ENCODE measurements at places on chromosomes 16 and 17.

DNA sequence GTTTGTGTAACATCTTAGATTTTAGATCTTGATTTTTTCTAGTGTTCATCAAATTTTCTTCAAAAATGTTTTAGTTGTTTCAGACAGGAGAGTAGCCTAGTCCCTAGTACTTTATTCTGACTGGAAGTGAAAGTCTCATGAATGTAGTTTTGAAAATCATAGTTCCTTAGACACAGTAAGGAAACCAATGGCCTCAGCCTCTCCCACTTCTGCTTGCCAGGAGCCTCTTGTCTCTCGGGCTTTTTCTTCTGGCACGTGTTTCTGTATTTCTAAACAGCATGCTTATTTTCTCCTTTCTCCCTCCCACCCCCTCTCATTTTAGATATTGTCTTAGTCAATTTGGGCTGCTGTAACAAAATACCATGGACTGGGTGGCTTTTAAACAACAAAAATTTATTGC is 9.8 kb downstream of the SLFN5 start:
- H3K4me3 ChIP-seq: no peak overlapping the region
- peaks cover 11% of the 10 kb centered on the region for H3K36me3 ChIP-seq
- no peak for DNase-seq
- peaks cover 37% of the 10 kb centered on the region for H3K4me1 ChIP-seq
- no peaks in the 10 kb centered on the region for H3K27me3 ChIP-seq
- H3K27ac ChIP-seq: peak overlapping the region; percentile 52

- H3K4me1 ChIP-seq: peaks cover 69% of the 10 kb centered on the region
- peaks cover 54% of the 10 kb centered on the region for H3K36me3 ChIP-seq
- DNase-seq: no peak
- no peak overlapping the region for H3K27ac ChIP-seq
Measured at GRCh38 chr16:64950262-64950661, 171.6 kb downstream of the CDH11 start.

GRCh38 chr16:56604966-56605365 is 3.4 kb upstream of the MT2A start:
- peaks cover 48% of the 10 kb centered on the region for H3K4me1 ChIP-seq
- no peaks in the 10 kb centered on the region for H3K36me3 ChIP-seq
- H3K4me3 ChIP-seq: no peak overlapping the region
- H3K27ac ChIP-seq: no peak overlapping the region
- DNase-seq: no peak

DNA sequence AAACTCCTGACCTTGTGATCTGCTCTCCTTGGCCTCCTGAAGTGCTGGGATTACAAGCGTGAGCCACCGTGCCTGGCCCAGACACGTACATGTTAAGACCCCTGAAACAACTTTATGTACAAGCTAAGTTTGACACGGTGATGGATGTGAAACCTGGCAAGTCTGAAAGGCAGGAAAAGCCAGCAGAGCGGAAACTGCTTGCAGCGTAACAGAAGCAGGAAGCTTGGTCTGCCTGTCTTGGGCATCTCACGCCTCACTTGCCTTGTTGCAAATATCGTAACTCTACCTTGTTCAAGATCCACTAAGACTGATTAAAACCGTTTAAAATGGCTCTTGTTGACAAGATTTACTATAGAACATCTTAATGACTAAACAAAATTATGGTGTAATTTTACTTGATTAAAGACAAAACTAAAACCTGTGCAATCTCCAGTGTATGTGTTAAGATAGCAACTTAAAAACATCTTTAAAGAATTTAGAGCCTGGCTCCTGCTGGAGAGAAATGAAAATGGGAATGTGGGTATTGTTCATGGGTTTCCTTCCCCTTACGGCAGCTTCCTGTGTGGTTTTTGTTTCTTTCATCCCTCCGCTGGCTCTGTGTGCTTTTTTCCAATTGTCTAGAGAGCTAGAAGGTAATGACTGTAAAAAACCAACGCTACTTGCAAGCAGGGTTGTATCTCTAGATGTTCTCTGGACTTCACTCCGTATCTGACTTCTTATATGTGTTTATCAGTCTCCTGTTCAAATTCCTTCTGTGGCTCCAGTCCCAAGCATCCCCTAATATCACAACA is 477.6 kb downstream of the XYLT1 start:
- no peak overlapping the region for H3K27ac ChIP-seq
- H3K27me3 ChIP-seq: no peaks in the 10 kb centered on the region
- H3K4me3 ChIP-seq: no peak overlapping the region
- no peak for DNase-seq

- no peak for DNase-seq
- no peaks in the 10 kb centered on the region for H3K36me3 ChIP-seq
- no peak overlapping the region for H3K27ac ChIP-seq
- no peaks in the 10 kb centered on the region for H3K27me3 ChIP-seq
- H3K4me1 ChIP-seq: peaks cover 16% of the 10 kb centered on the region
Measured at GRCh38 chr16:81465375-81465943, 20.9 kb downstream of the CMIP start.

DNA sequence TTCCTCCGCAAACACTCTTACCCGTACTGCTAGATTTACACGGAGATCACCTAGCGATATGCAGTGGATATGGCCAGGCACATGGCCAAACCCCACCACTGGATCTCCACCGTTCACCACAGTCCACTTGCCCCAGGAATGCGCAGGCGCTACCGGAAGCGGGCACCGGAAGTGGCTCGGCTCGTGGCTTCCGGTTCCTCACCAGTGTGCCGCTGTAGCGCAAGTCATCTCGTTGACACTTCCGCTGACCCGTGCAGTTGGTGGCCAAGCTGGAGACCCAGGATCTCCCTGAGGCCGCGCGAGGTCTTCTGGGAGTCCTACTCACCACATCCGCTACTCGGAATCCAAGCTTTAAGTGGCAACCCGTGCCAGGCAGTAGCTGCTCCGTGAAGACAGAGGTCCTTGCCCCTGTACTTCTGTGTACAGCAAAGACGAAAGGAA is 11.5 kb downstream of the ZNF597 start:
- H3K27ac ChIP-seq: no peak overlapping the region
- no peak for DNase-seq
- no peaks in the 10 kb centered on the region for H3K27me3 ChIP-seq
- H3K4me1 ChIP-seq: no peaks in the 10 kb centered on the region
- H3K36me3 ChIP-seq: peaks cover 12% of the 10 kb centered on the region

DNA sequence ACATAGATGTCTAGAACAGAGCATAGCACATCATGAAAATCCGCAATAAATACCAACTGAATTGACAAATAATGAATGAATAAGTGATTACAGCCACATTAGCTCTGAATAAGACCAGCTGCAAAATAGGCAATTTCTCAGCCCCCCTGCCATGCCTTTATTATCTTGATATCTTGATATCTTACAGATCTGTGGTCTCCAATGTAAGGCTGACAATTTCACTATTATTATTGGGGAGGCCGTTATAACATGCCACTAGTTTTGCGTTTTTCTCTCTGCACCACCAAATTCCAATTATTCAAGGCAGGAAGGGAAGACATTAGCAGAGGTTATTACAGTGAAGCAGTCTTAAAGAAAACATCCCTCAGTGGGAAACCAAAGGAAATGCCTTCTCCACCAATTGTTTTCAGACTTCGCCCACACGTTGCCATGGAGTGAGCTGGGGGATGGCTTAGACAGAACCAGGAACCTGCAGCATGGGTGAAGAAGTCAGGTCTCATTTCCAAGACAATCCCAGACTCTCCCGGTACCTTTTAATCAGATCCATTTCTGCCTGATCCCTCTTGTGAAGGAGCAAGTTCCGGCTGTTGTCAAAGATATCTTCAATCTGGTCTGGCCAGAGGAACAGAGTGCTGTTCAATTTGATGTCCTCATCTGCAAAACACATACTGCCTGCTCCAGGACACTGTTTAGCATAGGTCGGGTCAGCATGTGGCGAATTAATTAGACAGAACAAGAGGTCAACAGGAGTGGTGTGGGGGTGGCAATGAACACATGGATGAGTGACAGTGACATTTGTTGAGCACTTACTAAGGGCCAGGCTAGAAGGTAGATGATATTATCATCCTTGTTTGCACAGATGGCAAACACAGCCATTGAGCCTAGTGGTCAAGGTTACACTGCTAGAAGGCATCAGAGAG is 46.4 kb downstream of the DNAH3 start:
- DNase-seq: no peak
- H3K36me3 ChIP-seq: no peaks in the 10 kb centered on the region
- H3K27ac ChIP-seq: peak overlapping the region; percentile 60
- no peaks in the 10 kb centered on the region for H3K27me3 ChIP-seq

DNA sequence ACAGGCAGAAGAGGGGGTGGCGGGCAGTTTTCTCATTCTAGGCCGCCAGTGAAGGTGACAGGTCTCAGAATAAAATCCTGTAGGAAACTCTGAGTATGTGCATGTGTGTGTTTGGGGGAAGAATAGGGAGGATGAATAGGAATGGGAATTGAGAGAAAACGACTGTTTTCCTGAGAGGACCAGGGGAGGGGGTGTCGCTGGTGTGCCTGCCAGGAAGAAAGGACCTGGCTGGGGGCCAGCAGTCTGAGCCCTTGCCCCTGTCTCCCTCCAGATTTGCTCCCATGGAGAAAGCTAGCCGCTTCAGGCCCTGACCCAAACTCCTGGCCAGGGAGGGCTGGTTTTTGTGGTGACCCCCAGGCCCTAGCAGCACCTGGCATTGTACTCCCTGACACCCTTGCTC is 14.4 kb downstream of the C17orf50 start:
- peaks cover 45% of the 10 kb centered on the region for H3K4me1 ChIP-seq
- no peak for DNase-seq
- H3K4me3 ChIP-seq: peak overlapping the region; percentile 7
- H3K36me3 ChIP-seq: no peaks in the 10 kb centered on the region

DNA sequence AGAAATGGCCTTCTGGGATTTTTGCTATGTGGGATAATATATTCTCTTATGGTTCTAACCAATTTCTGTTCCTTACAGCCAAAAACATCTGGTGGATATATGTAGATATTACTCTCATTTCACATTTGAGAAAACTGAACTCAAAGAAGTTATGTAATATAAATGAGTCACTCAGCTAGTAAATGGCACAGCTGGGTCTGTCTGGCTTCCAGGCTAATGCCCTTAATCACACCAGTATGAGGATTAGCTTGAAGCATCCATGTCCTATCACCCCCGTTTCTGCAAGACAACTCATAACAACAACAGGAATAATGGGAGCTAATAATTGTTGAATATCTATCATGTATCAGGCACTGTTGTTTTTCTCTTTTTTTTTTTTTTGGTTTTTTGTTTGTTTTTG is 34.4 kb upstream of the USP7 start:
- no peak for DNase-seq
- no peak overlapping the region for H3K27ac ChIP-seq
- H3K36me3 ChIP-seq: no peaks in the 10 kb centered on the region
- no peaks in the 10 kb centered on the region for H3K27me3 ChIP-seq
- no peak overlapping the region for H3K4me3 ChIP-seq

DNA sequence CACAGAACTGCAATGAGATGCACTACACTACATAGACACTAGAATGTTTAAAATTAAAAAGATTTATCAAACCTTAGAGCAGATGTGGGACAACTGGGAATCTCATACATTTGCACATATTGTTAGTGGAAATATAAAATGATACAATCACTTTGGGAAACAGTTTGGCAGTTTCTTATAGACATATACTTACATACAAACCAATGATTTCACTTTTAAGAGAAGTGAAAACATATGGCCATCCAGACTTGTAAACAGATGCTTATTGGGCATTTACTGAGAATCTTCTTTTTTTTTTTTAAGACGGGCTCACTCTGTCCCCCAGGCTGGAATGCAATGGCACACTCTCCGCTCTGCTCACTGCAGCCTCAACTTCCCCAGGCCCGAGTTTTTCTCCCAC is 50.1 kb downstream of the AXIN2 start:
- H3K4me3 ChIP-seq: no peak overlapping the region
- H3K27ac ChIP-seq: no peak overlapping the region
- peaks cover 2% of the 10 kb centered on the region for H3K36me3 ChIP-seq
- H3K4me1 ChIP-seq: peaks cover 9% of the 10 kb centered on the region
- DNase-seq: no peak

- peaks cover 7% of the 10 kb centered on the region for H3K27me3 ChIP-seq
- DNase-seq: no peak
- H3K4me3 ChIP-seq: no peak overlapping the region
- peaks cover 10% of the 10 kb centered on the region for H3K4me1 ChIP-seq
- no peak overlapping the region for H3K27ac ChIP-seq
Measured at GRCh38 chr16:59545721-59546120, 811.6 kb upstream of the GOT2 start.

DNA sequence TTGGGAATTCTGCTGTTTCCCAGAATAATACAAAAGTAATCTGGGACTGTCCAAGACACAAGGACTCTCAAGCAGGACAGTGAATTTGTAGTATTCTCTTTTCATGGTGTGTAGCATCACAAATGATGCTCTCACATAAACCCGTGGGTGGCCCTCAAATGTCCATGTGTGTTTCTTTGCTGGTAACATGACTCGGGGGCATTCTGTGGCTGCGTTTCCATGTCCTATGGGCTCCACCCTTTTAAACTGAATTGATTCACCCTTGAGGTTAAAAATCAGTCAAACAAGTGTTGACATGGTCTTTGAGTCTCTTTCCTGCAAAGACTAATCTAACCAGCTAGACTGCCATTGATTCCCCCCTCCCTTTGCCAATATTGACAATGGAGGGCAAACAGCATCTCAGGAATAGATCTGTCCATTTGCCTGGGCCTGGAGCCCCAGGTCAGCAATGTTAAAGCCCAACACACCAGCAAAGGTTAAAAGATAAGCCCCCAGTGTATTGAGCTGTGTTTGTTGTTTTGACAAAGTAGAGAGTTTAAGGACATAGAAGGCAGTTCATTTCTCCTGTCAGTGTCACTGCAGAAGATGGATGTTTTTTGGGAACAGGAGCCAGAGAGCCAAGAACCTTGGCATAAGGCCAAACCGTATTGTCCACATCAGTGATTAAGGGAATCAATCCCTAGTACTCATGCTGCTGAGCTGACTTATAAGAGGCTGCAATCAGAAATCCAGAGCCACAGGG is 117.1 kb upstream of the COX10 start:
- no peak overlapping the region for H3K27ac ChIP-seq
- no peak for DNase-seq
- H3K27me3 ChIP-seq: no peaks in the 10 kb centered on the region
- no peak overlapping the region for H3K4me3 ChIP-seq
- H3K4me1 ChIP-seq: peaks cover 16% of the 10 kb centered on the region

- peaks cover 10% of the 10 kb centered on the region for H3K36me3 ChIP-seq
- no peaks in the 10 kb centered on the region for H3K27me3 ChIP-seq
- peaks cover 50% of the 10 kb centered on the region for H3K4me1 ChIP-seq
- no peak overlapping the region for H3K4me3 ChIP-seq
- no peak overlapping the region for H3K27ac ChIP-seq
- DNase-seq: peak; percentile 54
Measured at GRCh38 chr17:41617136-41617535, 4.6 kb upstream of the KRT16 start.

DNA sequence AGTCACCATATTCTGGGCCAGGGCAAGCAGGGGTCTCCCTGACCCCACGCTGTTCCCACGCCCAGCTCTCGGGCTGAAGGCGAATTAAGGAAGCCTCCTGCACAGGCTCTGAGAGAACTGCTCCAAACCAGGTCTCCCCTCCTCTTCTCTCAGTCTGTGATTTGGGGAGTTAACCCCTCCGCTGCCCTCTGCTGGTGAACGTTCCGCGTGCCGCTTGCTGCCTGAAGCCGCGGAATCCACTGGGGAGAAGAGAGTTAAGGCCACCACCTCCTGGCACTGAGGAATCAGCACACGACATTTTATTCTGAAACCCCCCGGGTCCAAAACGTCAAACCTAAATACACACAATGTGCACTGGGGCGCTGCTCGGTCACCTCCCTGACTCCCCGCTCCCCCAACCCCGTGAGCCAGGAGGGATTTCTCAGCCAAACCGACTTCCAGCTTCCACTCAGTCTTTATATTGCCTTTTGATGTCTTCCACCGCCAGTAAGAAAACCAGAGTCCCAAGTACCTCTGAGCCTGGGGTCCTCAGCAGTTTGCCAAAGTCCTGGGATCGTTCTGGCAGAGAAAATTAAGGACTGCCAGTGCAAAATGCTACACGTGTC is 54.4 kb upstream of the RCVRN start:
- no peak overlapping the region for H3K27ac ChIP-seq
- H3K4me1 ChIP-seq: peaks cover 7% of the 10 kb centered on the region
- peak overlapping the region; percentile 10 for H3K4me3 ChIP-seq
- no peak for DNase-seq
- H3K27me3 ChIP-seq: peaks cover 28% of the 10 kb centered on the region
- H3K36me3 ChIP-seq: no peaks in the 10 kb centered on the region
